ENCODE measurements at places on chromosomes 2 and 18.
A peak's percentile ranks its signal among the peaks of the same experiment; 100 is the strongest.

DNA sequence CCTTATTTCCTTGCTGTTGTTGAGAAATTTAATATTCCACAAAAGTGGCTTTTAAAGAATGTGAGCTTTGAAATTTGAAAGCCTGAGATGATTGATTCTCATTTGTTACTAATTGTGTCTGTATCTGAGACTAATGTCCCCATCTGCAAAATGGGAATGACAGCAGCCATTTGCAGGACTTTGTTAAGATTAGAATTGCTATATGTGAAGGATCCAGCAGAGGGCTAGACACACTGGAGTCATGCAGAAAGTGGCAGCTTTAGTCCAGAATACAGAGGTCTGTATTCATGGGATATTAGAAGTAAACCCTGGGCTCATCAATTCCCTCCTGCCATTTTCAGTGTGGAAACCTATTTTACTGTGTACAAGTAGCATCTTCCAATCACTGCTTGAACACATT lies 296.5 kb upstream of the GYPC start:
- DNase-seq: peak; percentile 7

- DNase-seq: no peak
Measured at GRCh38 chr2:175195012-175195411, 13.5 kb upstream of the ATP5MC3 start.

DNA sequence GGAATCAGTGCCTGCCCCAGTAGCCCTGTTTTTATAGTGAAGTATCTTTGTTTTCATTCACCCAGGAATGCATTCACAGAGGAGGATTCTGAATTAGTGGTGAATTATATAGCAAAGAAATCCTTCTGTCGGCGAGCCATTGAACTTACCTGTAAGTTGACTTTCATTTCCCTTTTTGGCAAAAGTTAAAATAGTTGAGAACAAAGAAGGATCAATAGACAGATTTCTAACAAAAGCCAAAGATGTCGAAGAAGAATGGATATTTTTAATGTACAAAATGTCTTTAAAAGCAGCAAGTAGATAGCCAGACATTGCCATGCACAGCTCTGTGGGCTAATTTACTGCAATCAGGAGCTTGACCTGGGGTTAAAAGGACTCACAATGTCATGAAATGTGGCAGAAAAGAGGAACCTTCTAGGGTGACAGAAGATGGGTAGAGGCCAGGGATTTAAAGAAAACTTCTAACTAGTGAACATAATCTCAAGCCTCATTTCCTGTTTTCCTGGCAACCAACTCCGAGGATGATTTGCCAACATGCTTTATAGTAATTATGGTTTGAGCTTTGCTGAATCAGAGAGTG lies 53.8 kb upstream of the TMEM87B start:
- DNase-seq: peak; percentile 99

DNA sequence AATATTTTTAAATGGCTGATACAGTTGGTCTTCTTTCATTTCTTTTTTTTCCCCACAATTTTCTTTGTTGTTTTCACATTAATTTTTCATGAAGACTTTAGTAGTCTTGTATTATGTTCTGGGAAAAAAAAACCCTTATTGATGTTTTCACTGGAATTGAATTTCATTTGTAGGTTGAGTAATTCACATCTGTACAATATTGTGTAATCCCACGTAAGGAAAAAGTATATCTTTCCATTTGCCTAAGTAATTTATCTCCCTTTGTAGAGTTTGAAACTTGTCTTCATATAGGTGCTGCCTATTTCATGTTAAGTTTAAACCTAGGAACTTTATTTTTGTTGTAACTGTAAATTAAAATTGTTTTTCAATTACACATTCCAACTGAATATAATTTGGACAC lies 2.0 kb downstream of the DNAJC27 start:
- no peak for DNase-seq

- DNase-seq: no peak
Measured at GRCh38 chr2:60297296-60298005, 256.0 kb downstream of the BCL11A start.

DNA sequence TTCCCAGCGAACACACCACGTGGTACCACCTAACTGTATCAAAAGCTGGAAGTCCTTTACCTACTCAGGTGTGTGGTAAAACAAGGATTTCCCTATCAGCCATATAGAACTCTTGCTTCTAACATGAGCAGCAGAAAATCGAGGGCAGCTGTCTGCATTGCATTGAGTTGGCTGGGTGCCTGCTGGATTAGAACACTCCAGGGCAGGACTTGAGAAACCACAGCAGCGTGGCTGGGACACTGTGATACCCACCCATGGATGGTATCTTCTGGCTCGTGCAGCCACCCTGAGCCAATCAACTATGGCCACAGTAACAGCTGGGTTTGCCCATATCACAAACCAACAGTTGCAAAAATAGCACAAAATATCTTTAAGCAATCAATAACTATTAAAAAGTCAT lies 188.3 kb downstream of the FBXO15 start:
- no peak for DNase-seq

GRCh38 chr2:48162742-48163141 lies 256.4 kb upstream of the FBXO11 start:
- peak; percentile 46 for DNase-seq

DNA sequence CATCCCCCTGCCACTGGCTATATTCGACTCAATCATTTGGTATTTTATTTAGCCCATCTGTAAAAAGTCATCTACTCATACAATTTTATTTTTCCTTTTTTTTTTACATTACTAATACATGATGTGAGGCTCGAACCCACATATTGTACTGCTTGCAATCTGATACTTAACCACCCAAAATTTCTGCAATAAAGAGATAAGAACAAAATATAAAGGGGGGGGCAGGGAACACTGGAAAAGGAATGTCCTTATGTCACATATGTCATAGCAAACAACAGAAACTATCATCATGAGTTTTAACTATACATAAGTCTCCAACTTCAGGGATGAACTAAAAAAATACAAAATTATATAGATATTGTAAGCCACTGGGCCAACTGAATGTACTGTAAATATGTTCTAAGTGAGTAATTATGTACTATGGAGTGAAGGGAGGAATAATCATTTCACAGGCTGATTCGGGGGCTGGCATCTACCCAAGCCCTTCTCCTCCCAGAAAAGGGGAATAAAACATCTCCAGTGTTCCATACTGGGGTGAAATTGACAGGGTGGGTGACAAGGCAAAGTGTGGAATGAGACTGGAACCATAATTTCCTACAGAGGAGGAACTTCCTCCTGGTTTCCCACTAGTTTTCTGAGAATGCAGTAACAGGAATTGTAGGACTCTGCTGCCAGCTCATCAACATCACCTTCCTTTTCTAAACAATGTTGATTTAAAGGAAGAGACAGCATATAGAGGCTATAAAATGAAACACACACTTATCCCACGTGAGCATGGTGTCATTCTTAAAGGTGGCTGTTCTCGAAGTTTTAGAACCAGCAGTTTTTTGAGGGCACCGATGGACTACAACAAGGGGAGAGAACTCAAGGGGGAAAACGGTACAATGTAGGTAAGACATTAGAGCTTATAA lies 79.5 kb downstream of the FARSB start:
- DNase-seq: no peak

DNA sequence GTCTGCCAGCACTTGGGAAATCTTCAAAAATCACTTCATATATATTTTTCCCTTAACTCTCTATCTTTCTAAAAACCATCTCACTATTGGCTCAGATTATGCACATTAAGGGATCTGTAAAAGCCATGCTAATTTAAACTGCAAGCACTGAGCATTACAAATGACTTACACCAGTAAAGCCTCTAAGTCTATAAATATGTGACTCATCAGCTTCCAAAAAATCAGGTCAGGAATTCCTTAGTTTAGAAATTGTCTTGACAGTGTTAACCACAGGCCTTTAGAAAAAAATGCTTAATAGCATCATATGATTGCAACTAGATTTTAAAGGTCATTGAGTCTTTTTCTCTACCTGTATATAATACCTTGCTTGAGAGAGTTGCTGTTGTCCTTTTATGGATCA lies 1113.6 kb upstream of the PIK3C3 start:
- no peak for DNase-seq

- no peak for DNase-seq
Measured at GRCh38 chr2:49901202-49902065, 747.1 kb upstream of the FSHR start.

DNA sequence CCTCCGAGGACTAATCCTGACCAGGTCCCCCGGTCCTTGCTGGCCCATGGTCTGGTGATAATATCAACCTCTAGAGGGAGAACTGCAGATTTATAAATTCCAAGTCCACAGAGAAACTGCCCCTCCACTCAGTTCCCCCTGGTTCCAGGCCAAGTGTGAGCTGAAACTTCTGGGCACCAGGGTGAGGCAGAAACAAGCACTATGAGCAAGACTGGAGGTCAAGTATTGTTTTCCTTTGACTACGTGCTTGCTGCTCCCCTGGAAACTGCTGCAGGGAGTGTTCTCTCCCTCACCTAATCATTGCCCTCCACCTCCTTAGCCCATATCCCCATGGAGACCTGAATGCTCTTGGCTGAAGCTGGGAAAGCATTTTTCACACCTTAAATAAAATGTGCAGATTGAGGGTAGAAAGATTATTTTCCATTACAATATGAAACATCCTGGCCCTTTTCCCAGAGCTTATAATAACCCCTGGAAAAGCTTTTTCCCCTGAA lies 135.2 kb downstream of the RDH14 start:
- DNase-seq: no peak

DNA sequence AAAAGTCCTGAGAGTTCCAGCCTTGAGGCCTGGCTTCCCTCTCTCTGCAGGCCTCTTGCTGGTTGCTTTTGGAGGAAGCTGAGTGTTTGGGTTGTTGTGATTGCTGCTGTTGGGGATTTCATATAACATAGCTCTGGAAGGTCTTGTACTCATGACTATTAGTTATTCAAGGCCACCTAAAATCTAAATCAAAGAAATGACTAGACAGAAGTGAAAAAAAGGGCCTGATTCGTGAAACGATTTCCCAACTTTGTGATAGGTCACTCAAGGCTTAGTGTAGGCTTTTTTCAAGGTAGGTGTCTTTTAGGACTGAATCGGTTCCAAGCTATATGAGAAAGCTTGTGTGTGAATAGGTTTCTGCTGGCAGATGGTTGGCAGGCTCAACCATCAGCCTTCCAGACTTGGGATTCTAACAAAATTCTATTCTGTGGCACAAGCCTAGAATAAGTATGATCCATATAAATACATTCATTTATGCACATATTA lies 164.4 kb downstream of the FMNL2 start:
- DNase-seq: no peak

GRCh38 chr2:229855116-229855515 lies 66.7 kb downstream of the TRIP12 start:
- no peak for DNase-seq

DNA sequence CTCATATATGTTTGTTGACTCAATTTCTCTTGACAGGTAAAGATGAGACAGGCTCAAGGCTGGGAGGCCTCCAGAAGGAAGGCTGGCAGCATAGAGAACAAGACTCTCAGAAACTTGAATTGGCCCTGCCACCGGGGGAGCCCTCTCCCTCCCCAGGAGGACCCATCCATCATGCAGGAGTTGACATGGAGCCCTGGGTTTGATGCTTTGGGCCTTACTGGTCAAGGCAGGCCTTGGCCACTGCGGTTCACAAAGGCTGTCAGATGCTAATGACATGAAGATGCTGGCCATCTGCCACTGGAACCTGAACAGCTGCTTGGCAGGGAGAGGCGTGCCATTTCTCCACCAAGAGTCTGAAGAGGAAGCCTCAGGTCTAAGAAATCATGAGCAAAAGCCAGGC lies 193.6 kb downstream of the MTCL1 start:
- DNase-seq: no peak

- no peak for DNase-seq
Measured at GRCh38 chr18:39753178-39753577, 2187.6 kb upstream of the CELF4 start.

DNA sequence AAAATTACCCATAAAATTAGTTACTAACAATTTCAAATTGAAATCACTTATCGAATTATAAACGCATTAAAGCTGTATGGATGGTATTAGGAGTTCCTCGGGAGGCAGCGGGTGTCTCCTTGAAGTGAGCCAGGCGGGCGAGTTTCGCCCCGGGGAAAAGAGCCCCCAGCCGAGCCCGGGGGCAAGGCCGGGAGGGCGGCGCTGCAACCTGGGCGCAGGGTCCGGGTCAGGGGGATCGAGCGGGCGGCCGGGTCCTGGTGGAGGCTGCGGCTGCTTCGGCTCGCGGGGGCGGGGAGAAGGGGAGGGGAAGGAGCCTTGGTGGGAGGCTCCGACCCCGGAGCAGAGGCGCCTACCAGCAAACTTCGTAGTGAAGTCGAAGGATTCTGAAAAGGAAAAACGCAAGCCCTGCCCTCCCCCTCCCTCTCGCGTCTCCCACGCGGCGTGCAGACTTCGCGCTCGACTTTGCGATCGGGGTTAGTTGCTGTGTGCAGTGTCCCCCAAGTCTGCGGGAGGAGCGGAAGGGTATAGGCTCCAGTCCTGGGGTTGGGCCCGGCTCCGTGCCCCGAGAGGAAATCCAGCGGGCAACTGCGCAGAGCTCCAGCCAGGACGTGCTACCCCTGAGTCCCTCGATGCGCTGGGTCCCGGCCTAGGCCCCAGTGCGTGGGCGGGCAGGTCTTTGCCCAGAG lies 140.8 kb downstream of the MEIS1 start:
- DNase-seq: peak; percentile 24

- DNase-seq: no peak
Measured at GRCh38 chr18:478681-479080, 21.8 kb downstream of the COLEC12 start.

DNA sequence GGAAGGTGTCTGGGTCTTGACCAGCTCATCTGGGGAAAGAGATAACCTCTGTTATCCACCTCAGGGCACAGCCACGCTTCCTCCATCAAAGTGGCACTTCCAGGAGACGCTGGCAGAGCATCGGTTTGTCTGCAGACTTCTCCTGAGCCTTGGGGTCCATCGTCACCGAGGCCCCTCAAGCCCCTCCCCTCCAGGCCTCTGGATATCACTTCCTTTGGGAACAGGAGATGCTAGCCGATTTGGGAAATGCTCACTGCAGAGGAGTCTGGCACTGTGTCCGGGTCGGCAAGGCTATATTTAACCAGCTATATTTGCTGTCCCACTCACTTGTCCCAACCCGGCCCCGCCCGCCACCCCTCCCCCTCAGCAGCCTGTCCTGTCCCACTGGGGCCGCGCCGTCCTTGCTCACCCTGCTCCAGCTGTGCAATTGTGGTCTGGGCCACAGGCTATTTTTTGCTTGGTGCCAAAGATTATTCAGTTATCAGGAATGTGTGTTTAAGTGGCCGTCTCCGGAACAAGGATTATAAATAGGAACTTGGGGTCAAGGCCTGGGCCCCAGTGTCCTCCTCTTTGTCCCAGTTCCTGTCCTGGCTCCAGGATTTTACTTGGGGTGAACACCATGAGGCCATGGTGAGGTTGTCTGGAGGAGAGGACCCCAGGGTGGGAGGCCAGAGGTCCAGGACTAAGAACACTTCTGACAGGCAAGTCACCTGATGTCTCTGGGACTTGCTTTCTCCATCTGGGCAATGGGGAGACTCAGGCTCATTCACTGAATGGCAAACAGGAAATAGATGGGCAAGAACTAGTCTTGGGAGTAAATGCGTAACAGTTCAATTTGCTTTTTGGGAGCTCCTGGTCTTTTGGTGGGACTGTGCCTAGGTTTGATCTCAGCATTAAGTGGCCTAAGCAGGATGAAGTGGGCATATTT lies 263.6 kb downstream of the DYSF start:
- peak; percentile 50 for DNase-seq

DNA sequence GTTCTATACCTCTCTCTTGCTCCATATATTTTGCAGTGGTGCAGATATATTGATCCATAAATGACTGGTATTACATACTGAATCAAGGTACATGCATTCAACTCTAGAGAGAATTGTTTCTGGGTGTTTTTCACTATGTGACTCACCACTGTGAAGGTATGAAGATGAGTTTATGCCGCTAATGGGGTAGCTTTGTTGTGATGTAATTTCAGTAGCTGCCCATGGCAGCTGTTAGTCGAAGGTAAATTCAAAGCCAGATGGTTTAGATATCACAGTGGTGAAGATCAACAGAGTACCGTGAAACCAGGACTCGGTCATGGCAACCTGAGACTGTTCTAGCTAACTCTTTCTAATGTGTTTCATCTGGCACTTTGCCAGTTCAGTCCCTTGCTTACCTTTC lies 50.4 kb downstream of the PKP4 start:
- DNase-seq: no peak

Data from MV-4-11 (cell line).